Smooth muscle cell of trachea (primary cell): ENCODE measurements at places on chromosomes 11 and 22. TPM values are rescaled to one million over a fixed set of nuclear protein-coding genes. Genes with fewer than 3 reads are reported as not detected.

FJX1 gene
- 11.9 and 29.6 TPM in 2 replicates for total RNA-seq

OR52B6 gene
- total RNA-seq: not detected in 2 replicates

MRPL23 gene
- total RNA-seq: 97.1 and 238 TPM in 2 replicates

TMEM126A gene
- 21.0 and 50.5 TPM in 2 replicates for total RNA-seq

TIRAP gene
- total RNA-seq: 4.7 and 5.0 TPM in 2 replicates

CALCA gene
- not detected in 2 replicates for total RNA-seq

MRGPRE gene
- total RNA-seq: not detected in 2 replicates
